ENCODE measurements at places on chromosomes 1 and 21. TPM values are rescaled to one million over a fixed set of nuclear protein-coding genes. Genes with fewer than 3 reads are reported as not detected.

ALDH9A1 gene
- 62.7 TPM for total RNA-seq

FALEC gene
- total RNA-seq: 0.43 TPM

PAPPA2 gene
- 21.5 TPM for total RNA-seq

YTHDF2 gene
- 91.3 TPM for total RNA-seq

WNT4 gene
- 0.91 TPM for total RNA-seq

STUM gene
- total RNA-seq: not detected

TTC39A gene
- 1.4 TPM for total RNA-seq

LDLRAD1 gene
- total RNA-seq: not detected

SYDE2 gene
- total RNA-seq: 9.9 TPM

ETV3L gene
- total RNA-seq: not detected

INKA2 gene
- total RNA-seq: 7.3 TPM

PTPN22 gene
- total RNA-seq: 1.3 TPM

NR0B2 gene
- total RNA-seq: not detected

SMIM1 gene
- 6.6 TPM for total RNA-seq

GPR37L1 gene
- total RNA-seq: not detected

ZNF593OS gene
- total RNA-seq: not detected

TEX38 gene
- not detected for total RNA-seq

S100A3 gene
- 12.8 TPM for total RNA-seq

ODR4 gene
- total RNA-seq: 21.3 TPM

RAB25 gene
- total RNA-seq: 3.1 TPM

CD247 gene
- total RNA-seq: not detected

ANGPTL1 gene
- total RNA-seq: 5.7 TPM

HCRTR1 gene
- not detected for total RNA-seq

CFH gene
- 32.3 TPM for total RNA-seq

SNAPIN gene
- 31.3 TPM for total RNA-seq

NUP210L gene
- not detected for total RNA-seq

GJA8 gene
- total RNA-seq: not detected

CFHR2 gene
- not detected for total RNA-seq

VWA5B1 gene
- total RNA-seq: not detected

LCE1B gene
- not detected for total RNA-seq

C1orf115 gene
- total RNA-seq: 1.1 TPM

MAP3K21 gene
- total RNA-seq: 2.2 TPM

CCDC185 gene
- not detected for total RNA-seq

CACNA1S gene
- not detected for total RNA-seq

GUCA2A gene
- not detected for total RNA-seq

HSD11B1 gene
- not detected for total RNA-seq

CLCA1 gene
- total RNA-seq: not detected

VANGL1 gene
- 12.9 TPM for total RNA-seq

CD46 gene
- total RNA-seq: 175 TPM

MASP2 gene
- total RNA-seq: 0.73 TPM

PRMT6 gene
- total RNA-seq: 14.2 TPM

NCAM2 gene
- 4.6 TPM for total RNA-seq

FNDC5 gene
- 0.96 TPM for total RNA-seq

MRPS6 gene
- total RNA-seq: 67.5 TPM

SPRR1B gene
- total RNA-seq: 0.39 TPM

TTC3 gene
- total RNA-seq: 223 TPM

HPDL gene
- 0.70 TPM for total RNA-seq

MEX3A gene
- total RNA-seq: 32.9 TPM

DLGAP3 gene
- 1.6 TPM for total RNA-seq

RAB13 gene
- total RNA-seq: 145 TPM

MMP23B gene
- 40.7 TPM for total RNA-seq

FMOD gene
- not detected for total RNA-seq

TTLL7 gene
- 28.7 TPM for total RNA-seq
